CD4-positive, alpha-beta T cell treated with Interleukin-6 at 100 ng/mL for 8 hours (primary cell): ENCODE measurements at places on chromosomes 7 and 10.
A peak's percentile ranks its signal among the peaks of the same experiment; 100 is the strongest.

GRCh38 chr7:4073052-4073451 is 609.0 kb upstream of the FOXK1 start:
- DNase-seq = no peak

DNA sequence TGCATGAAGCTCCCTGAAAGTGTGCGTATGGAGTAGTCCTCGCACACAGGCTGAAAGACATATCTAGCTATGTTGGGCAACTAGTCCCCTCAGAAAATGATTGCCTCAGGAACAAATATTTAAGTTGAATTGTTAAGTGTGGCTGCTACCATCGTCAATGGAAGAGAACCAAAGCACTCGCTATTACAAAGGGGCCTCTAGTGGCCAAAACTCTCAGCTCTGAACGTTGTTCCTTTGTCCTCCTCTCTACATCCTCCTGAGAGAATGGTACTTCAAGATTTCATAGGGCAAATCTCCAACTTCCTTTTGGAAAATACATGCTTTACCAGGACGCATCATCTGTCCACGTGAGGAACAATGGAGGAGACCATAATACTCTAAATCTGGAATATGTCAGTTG is 209.9 kb downstream of the NRG3 start:
- DNase-seq = no peak

GRCh38 chr10:130196511-130197487 is 60.6 kb downstream of the GLRX3 start:
- DNase-seq = no peak

DNA sequence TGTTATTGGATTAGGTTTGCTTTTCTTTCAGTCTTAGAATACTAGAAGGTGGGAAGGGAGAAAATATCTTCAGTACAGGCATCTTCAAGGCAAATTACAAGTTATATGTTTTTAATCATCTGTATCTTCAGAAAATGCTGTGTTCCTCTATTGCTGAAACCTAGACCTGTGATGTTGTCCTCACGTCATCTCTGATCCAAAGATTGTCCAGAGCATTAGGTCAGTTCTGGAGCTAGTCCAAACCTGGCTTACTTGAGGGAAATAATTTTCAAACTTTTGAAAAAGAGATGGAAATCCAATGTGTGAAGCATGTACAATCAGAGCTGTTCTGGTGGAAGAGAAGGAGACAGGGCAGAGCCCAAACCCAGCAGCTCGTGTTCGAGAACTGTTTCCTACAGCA is 217.3 kb downstream of the ZEB1 start:
- no peak for DNase-seq

DNA sequence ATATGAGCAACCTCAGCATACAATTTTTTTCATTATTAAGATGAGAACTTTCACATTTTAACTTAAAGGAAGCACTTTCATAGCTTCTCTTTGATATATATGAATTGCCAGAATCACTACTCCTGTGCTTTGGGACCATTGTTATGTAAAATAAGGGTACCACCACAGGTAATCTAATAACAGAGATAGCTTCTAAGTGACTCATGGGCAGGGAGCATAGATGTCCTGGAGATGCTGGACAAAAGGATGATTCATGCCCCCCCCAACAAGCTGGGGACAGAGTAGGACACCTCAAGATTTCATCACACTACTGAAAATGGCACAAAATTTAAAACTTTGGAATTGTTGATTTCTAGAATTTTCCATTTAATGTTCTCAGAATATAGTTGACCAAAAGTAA is 641.1 kb downstream of the PCDH15 start:
- DNase-seq = no peak

- no peak for DNase-seq
These were observed 21.5 kb upstream of the AKR1E2 start for GRCh38 chr10:4804465-4804864.

DNA sequence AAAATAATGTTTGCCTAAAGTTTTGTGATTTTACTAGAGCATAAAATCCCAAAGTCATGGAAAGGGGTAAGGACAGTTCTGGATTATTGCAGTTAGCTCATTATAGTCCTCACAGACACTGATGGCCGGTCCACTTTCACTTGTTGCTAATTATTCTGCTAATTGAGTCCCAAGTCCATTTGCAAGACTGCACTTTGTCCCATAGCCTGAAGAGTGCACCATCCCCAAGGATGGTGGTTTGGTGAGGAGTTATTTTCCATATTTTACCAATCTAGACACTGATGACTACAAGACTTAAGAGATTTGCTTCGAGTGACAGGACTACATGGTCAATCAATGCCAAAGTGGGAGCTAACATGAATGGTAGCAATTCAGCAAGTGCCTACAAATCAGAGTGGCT is 181.8 kb upstream of the CACNA2D1 start:
- no peak for DNase-seq

- no peak for DNase-seq
These were observed 51.9 kb downstream of the SKIDA1 start for GRCh38 chr10:21473541-21473940.

GRCh38 chr7:2843191-2843685 is 870 bp downstream of the GNA12 start:
- DNase-seq = no peak

GRCh38 chr10:16799621-16800020 is 17.6 kb downstream of the RSU1 start:
- DNase-seq = no peak

DNA sequence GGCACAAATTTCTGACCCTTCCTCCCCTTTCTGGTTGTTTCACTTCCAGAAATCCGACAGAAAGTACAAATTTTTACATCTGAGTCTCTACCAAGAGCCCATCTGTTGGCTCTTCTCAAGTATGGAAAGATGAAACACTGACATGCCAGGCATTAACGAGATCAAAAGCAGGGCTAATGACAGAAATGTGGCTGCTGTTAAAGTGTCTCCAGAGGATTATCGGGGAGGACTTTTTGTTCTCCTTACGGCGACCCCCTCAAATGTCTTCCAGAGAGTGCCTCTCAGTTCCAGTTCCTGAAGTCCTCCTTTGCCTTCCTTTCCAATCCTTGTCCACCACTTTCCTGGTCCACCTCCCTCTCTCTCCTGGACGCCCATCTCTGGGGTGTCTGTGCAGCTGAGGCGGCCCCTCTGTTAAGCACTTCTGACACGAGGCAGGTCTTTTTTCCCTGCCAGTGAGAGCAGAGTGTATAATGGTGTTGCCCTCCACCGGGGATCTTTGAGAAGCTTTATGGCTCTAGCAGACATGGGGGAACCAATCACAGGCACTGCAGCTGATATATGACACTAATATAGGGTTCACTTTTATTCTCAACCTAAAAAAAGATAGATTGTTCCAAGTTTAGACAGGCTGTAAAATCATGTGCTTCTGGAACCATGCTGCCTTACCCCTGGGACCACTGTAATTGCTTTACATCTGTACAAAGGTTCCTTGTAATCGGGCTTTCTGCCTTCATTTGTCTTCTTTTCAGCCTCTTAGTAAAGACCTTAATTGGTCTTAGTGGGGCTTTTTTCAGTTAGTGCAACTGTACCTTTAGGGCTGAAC is 757.1 kb downstream of the AUTS2 start:
- DNase-seq = no peak

DNA sequence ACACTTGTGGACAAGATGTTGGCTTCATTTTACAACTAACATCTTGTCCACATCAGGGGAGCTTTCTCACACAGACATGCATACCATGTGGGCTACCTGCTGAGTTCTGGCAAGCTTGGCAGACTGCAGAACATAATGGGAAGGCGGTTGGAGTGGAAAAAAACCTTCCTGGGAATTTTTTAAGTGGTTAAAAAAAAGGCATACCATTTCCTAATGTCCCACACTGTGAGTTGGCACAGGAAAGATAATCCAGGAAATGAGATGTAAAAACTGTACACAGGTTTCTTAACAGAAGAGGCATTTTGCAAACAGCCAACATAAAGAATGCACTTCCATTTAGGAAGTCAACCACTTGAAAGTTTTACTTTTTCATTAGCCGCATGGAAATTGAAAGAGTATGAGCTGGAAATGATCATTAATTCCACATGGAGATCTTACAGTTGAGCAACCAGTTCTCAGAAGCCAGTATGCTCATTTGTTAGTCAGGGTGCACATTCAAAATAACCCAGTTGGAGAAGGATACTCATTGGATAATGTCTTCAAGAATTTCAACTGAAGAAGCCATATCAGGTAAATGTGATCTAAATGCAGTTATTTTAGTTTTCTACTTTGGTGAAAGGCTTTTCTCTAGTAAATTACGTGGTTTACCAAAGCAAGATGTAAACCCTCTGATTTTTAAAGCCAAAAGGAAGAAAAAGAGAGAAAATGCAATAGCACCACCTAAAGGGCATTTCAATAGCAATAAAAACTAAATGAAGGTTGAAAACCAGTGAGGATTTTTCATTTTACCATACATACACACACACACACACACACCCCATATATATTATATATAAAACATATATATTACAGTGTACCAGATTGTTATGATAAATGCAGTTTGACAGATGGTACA is 194.0 kb downstream of the TAX1BP1 start:
- DNase-seq = no peak

GRCh38 chr7:23467806-23468525 is 2.3 kb downstream of the IGF2BP3 start:
- DNase-seq = no peak

DNA sequence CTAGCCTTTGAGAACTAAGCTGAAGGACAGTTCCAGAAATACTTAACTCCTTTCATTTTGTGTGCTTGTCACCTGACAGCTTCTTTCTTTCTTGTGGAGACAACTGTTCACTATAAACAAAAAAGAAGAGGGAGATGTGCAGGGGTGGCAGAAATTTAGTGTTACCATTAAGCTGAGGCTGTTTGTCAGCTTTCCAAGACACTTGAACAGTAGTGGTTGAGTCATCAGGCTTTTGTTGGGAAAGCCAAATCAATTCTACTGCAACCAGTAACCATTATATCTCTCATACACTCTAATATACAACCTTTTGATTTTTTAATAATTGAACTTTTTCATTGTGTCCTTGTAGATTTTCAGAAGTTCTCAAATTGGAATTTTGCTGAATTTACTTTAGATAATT is 75.3 kb downstream of the POLL start:
- DNase-seq = no peak

DNA sequence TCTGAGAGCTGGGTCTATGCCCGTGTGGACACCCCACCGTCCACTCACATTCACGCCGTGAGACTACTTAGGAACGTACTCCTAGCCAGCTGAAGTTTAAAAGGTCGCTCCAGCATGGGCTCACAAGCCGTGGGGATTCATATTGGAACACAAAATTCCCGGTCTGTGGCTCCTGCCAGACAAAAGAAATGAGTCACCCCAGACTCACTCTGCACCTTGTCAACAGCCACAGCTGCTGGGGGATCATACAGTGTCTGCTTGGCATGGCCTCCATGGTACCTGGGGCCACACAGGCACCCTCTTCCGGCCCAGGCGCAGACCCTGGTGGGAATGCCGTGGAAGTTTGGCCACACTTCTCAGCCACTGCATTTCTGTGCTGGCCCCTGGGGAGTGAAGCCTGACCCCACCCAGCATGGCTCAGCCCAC is 228.4 kb downstream of the DNAJB6 start:
- DNase-seq = no peak

DNA sequence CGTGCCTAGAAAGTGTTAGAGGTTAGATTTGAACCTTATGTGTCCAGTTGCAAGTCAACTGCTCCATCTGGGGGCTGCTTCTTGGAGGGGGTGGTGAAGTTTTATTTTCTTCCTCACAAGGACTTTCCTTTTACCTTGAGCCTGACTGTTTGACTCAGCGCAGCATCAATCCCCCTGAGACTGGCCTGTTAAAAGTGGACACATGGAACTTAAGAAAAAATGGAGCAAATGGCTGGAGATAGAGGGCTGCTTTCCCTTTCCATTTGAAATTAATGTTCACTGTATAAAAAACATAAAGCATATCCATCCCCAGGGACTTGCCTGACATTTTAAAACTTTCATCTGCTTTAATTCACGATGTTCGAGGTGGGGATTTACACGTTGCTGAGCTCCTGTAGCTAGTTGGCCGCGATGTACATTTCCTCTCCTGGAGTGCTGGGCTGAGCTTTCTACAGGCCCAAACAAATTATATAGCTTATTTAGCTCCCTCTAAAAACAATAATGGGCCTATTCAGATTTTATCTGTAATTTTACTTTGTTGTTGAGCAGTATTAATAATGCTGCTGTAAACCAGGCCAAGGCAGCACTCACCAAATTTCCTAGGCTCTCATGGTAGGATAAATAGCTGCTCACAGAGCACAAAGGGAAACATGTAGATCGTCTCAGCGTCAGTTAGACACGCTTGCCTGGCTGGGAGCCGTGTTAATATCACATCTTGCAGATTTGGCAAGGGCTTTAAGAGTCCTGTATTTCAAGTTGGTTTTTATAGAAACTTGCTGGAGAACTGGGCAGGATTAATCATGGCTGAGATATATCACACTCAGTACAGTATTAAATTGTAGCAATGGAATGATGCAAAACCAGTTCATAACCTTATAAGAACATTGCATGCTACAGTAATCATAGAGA is 251.5 kb downstream of the LRMDA start:
- no peak for DNase-seq

- no peak for DNase-seq
These were observed 127.0 kb downstream of the VPS41 start for GRCh38 chr7:38781991-38782390.

- DNase-seq = no peak
These were observed 68.1 kb upstream of the CAMK2B start for GRCh38 chr7:44393238-44394111.

GRCh38 chr7:24172856-24173255 is 111.1 kb upstream of the NPY start:
- DNase-seq = no peak

GRCh38 chr7:131721660-131722059 is 165.2 kb upstream of the PODXL start:
- DNase-seq = no peak

DNA sequence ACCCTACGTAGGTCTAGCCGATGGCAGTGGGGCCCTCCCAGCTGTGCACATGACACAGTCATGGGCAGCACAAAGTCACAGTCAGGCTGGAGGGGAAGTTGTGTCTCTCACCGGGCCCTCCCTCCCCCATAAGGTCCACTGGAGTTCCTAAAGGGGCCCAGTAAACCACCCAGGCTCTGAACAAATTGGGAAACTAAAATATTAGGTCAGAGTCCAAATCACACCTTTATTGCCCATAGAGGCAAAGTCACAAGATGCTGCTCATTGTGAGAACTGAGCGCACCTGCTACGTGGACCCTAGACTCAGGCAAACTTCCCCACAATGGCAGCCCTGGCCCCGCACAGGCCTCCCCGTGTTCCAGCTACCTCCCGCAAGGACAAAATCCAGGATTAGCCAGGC is 45.2 kb upstream of the SH2B2 start:
- DNase-seq = no peak

GRCh38 chr7:135980665-135981180 is 3.6 kb upstream of the MTPN start:
- DNase-seq = peak; percentile 82

GRCh38 chr7:143958781-143959180 is 4.1 kb downstream of the OR2F1 start:
- no peak for DNase-seq

- DNase-seq = no peak
These were observed 17.9 kb downstream of the NMT2 start for GRCh38 chr10:15150563-15150962.
